GM04503 (cell line): ENCODE measurements at places on chromosomes 1 and 21.

DNA sequence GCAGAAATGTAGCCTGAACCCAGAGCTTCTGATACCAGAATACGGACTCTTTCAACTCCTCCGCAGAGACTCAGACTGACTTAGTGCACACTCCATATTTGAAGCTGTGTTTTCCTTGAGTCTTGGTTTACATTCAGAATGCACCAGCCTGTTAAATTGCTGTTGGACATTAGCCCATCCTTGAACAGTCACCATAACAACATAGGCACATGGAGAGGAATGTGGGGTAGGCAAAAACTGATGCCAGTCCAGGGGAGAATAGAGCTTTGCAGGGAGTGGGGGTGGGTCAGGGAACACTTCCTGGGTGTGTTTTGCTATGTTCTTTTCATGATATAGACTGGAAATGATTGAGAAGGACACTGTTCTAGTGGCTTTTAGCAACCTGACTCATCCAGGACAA lies 76.3 kb upstream of the CACNA1E start:
- DNase-seq: no peak

GRCh38 chr1:230611878-230612235 lies 30.4 kb upstream of the COG2 start:
- DNase-seq: no peak

DNA sequence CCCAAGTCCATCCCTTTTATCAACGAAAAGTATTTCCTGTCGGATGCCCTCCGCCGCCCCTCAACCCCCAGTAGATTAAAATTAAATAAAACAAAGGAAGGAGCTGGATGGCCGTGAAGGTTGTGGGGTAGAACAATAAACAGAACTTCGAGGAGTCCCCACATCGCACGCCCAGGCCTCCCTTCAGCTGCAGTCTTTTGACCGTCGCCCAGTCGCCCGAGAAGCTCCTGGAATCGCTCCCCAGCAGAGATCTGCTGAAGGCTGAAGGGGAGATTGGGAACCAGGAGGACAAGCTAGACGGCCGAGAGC lies 905 bp downstream of the BARHL2 start:
- no peak for DNase-seq

DNA sequence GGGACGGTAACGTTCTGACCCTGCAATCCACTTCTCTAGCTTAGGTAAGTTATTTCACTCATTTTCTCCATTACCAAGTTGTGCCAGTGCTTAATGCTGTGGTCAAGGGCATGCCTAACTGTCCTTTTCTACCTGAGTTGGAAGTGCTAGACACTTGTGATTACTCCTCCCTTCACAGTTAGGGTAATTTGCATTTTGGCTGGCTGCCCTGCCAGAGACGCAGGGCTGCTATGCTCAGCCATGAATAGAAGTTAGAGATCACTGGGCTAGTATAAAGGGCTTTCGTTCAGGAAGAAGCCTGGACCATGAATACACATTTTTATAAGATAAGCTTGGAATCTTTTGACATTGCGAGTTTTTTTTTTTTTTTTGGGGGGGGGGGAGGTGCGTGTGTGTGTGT lies 633.2 kb upstream of the NEGR1 start:
- no peak for DNase-seq

DNA sequence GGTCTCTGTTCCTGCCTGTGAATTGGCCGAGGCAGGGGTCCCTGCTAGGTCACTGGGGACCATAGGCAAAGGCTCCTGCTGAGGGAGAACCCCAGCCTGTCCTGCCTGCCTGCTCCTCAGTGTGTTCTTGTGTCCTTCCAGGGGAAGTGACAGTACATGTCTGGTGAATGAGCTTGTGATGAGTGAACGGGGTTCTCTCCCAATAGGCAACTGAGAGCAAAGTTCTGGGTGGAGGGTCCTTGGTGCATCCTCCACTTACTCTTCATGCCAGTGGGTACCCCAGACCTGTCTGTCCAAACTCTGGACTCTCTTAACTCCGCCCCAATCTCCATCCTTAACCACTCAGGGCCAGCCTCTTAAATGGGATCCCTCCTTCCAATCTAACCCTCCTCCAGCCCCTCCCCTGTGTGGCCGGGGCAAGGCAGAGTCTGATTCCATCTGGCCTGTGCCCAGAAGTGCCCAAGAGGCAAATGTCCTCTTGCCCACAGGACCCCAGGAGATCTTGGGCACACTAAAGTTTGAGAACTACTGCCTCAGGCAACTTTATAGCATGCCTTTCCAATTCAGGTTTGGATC lies 2.0 kb downstream of the XKR8 start:
- no peak for DNase-seq

GRCh38 chr1:218783916-218784315 lies 389.8 kb upstream of the LYPLAL1 start:
- DNase-seq: no peak

GRCh38 chr21:22200378-22201092 lies 1202.3 kb downstream of the NCAM2 start:
- DNase-seq: no peak

GRCh38 chr21:19830446-19830845 lies 1167.8 kb upstream of the NCAM2 start:
- DNase-seq: no peak

DNA sequence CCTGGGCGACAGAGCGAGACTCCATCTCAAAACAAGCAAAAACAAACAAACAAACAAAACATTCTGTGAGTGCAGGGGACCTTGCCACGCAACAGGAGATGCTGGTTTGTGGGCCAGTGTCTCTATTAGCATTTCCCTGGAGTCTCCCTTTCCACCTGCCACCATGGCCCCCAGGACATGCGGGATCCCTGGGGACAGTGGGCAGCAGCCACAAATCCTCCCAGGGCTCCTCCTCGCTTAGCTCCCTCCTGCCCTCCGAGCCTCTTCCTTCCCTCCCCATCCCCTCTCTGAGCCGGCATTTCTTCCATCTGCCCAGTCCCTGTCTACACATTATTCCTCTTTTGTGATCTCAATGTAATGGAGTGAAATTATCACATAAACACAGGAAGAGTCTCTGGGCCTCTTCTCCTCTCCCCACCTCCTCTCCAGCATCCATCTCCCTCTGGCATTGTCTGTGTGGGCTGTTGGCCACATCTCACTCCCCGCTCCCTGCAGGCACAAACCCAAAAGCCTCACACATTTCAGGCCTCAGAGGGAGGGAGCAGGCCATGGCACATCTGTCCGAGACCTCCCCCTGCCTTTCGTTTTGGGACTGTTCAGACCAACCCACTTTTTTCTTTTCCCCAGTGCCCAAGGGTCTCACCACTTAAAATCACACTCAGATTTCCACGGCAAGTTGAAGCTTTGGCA lies 144.3 kb downstream of the MIS18A start:
- DNase-seq: no peak

- DNase-seq: no peak
Observed at GRCh38 chr1:15775706-15776105, 17.1 kb downstream of the FBLIM1 start.

GRCh38 chr1:232218955-232219865 lies 410.7 kb downstream of the SIPA1L2 start:
- DNase-seq: no peak
